GM13976 (cell line): ENCODE measurements at places on chromosomes 7 and 10.
A peak's percentile ranks its signal among the peaks of the same experiment; 100 is the strongest.

DNA sequence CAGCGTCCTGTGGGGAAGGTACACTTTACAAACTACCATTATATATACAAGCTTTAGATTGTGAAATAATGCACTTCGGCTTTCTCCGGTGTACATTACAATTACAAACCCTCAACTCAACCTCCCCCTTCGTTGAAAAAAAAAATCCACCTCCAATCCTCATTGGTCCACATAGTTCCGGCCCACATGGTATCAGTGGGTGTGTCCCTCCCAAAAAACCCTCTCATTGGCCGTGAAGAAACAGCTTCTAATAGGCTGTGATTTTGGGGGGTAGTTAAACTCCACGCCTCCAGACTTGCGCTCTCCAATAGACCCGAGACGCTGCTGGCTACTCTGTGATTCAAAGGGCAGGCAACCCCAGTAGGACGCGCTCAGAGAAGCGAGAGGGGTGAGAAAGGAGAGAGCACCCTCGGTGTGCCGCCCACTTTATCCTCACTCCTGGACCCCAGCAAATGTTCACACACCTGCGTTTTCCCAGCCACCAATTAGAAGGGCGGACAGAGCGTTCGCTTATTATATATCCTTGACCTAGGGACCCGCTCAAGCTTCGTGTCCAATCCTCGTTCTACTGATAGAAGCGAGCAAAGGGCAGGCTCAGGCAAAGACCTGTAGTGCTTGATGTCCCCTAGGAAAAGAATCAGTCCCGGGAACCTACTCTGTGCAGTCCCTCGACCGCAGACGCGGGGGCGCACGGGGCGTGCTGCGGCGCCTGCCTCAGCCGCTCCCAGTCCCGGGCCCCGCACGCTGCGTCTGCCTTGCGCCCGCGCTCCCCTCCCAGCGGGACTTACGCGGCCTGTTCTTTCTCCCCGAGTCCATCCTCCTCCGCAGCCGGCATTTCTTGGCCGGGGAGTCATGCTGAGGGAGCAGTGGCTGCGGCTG, 991 bp downstream of the PANK1 start:
- DNase-seq: peak; percentile 91

DNA sequence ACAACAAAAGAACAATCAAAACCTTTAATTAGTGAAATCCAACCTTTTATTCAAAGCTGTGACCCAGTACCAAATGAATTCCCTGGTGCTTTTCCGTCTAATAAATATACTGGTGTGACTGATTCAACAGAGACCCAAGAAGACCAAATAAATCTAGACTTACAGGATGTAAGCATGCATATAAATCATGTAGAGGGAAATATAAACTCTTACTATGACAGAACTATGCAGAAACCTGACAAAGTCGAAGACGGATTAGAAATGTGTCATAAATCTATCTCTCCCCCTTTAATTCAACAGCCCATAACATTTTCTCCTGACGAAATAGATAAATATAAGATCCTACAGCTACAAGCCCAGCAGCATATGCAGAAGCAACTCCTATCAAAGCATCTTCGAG, 540.6 kb upstream of the TEX47 start:
- no peak for DNase-seq

GRCh38 chr7:87328281-87328680, 17.2 kb upstream of the CROT start:
- no peak for DNase-seq

DNA sequence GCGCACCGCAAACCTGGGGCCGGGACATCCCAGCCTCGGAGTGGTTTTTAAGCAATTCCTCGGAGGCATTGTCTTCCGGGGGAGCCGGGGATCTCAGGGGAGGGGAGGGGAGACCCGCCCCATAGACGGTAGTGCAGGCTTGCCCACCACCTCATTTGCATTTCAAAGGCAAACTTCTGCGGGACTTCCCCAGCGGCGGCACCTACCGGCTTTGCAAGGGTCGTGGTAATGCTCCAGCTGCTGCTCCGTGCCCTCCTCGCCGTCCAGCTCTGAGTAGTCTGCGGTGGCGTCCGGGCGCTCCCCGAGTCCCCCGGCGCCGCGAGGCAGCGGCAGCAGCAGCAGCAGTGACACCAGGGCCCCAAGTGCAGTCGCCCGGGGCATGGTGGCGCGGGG, 425 bp downstream of the TLL2 start:
- no peak for DNase-seq

GRCh38 chr7:130219871-130220270, 12.2 kb downstream of the SSMEM1 start:
- DNase-seq: no peak

DNA sequence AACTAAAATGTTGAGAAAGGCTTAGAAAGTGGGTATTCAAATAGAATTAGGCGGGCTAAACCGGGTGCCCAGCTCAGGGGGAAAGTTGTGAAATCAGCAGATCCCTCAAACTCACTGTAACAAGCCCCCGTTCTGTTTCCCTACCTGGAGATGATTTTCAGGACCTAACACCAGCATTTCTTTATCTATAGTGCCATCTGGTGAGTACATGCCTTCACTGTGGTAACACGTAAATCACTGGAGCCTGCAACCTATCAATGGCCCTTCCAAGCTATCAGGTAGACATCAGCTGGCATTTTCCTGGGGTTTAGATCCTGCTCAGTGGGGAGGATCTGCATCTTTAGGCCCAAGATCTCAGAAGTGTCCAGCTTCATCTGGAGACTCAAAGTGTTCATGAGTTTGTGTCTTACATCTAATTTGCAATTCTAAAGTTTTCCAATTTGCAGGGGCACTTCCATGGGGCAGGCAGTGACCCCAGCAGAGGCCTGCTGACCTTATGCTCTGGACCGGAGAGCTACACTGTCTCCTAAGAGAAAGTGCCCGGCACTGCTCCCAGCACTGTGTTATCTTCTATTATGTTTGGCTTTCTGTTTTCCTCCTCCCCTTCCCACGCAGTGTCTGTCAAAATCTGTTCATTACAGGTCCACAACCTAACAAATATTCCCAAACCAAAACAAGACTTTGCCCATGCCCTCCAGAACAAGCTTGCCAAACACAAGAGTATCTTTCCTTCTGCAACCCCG, 132.5 kb downstream of the LSM5 start:
- no peak for DNase-seq

GRCh38 chr7:54831046-54831643, 72.1 kb upstream of the SEC61G start:
- no peak for DNase-seq

- no peak for DNase-seq
These were observed 88.8 kb downstream of the ZRANB1 start for GRCh38 chr10:125030567-125031197.

DNA sequence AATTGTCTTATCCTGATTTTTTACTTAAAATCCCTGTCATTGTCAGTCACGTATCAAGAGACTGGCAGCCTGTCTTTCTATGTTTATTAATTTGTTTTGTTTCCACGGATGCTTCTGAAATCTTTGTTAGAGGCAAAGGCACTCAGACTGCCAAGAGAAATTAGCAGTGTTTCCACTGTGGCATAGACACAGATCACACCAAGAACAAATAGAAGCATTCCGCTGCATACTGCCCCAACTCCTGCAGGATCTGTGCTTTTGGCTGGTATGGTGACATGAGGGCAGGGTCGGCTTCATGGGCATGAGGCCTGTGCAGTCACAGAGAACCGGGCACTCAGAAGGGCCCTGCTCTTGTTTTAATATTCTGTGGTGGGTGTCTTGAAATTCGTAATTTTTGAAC, 18.4 kb downstream of the CLDN12 start:
- DNase-seq: no peak

- DNase-seq: no peak
These were observed 139.9 kb downstream of the CXCL12 start for GRCh38 chr10:44244745-44245600.

GRCh38 chr10:49164559-49165188, 23.5 kb downstream of the TMEM273 start:
- DNase-seq: peak; percentile 66

DNA sequence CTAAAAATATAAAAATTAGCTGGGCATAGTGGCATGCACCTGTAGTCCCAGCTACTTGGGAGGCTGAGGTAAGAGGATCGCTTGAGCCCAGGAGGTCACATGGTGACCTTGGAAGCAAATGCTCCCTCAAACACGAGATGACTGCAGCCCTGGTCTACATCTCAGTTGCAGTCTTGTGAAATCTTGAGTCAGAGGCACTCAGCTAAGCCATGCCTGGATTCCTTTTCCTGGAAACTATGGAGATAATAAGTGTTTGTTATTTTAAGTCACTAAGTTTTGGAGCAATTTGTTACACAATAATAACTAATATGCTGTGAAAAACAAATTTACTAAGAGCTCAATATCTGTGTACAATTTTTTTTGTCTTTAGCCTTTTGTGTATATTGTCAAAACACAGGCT, 284.3 kb upstream of the KAT6B start:
- no peak for DNase-seq

GRCh38 chr10:132588301-132589013, 50.9 kb downstream of the INPP5A start:
- DNase-seq: peak; percentile 69

DNA sequence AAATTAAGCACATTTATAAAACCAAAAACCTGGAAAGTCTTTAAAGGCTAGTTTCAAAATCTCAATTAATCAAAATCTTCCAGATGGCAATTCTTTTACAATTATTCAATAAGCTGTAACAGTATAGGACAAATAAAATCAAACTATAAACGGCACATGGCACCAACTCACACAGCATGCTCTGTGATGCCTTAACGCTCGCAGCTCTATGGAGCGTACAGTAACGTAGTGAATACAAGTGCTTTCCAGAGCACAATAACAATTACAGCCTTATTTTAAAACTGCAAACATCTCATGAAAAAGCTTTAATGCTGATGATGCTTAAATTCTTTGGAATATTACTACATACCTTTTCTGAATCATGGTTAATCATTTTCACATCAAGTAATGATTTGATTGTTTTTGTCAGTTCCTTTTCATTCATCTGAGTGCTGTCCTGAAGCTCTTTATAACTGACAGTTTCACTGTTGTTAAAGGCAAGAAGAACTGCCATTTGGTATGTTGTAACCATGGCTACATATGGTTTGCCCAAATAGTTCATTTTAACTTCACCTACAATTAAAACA, 74.2 kb downstream of the CUL2 start:
- DNase-seq: no peak

DNA sequence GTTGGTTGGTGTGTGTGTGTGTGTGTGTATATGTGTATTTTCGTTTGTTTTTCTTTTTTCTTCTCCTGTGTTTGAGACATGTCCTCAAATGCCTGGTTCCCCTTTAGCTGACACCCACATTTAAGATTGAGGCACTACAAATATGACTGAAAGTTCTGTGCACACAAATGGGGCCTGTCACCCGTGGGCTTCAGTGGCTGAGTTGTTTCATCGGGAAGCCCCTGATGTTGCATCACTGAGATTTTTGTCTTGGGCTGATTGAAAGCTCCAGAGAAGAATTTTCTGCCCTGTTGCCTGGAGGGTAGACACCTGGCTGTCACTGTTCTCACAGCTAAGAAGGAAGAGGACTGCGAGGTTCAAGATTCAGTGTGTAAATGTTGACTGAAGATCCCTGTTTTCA, 283.8 kb upstream of the C7orf33 start:
- DNase-seq: peak; percentile 43

- DNase-seq: no peak
These were observed 487.0 kb upstream of the FZD8 start for GRCh38 chr10:36129051-36129450.
